Stimulated activated CD8-positive, alpha-beta memory T cell treated with anti-CD3 and anti-CD28 coated beads, Interleukin-15, amount 100 ng/mL, for 4 hours (primary cell): ENCODE measurements at places on chromosomes 7 and 10.

DNA sequence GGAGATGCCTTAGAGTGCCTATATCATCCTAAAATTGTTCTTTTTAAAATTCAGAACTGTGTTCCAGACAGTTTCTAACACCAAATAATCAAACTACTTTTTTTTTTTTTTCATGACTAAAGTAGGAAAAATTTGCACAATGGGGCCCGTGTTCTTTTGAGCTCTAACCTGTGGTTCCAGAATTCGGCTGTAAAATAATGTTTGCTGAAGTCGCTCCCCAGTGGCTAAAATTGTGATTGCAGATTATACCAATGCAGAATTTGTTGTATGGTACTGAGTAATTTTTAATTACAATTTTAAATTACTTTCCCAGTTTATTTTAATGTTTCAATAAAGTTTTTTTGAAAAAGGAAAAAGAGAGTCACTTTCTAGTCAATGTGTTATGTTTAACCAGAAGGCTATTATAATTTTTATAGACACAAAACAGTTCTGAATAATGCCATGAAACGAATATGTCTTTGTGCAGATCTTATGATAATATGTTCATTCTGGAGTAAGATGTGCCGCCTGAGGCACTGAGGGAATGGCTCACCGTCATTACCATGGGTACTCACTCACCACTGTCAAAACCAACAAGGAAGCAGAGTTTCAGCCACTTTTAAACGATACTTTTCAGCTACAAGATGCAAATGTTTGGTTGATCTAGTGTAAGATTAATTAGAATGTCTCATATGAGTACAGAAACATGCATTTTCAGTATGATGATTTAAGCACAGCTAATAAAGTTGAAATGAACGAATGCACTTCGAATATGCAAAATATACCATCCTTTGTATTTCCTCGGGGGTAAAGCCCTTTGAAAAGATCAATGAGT, 173.6 kb downstream of the PRKCQ start:
- no peak for DNase-seq

- DNase-seq = no peak
These were observed 320.8 kb upstream of the NFE2L3 start for GRCh38 chr7:25831062-25831691.

- no peak for DNase-seq
These were observed 356.2 kb upstream of the LRGUK start for GRCh38 chr7:133770863-133771492.

- no peak for DNase-seq
These were observed 80.1 kb upstream of the PDZD8 start for GRCh38 chr10:117455346-117455745.

GRCh38 chr10:127343821-127344220, 147.4 kb upstream of the INSYN2A start:
- DNase-seq = no peak

GRCh38 chr10:60048091-60048501, 141.7 kb upstream of the CCDC6 start:
- no peak for DNase-seq

GRCh38 chr7:28992798-28993197, 34.7 kb upstream of the TRIL start:
- DNase-seq = no peak

DNA sequence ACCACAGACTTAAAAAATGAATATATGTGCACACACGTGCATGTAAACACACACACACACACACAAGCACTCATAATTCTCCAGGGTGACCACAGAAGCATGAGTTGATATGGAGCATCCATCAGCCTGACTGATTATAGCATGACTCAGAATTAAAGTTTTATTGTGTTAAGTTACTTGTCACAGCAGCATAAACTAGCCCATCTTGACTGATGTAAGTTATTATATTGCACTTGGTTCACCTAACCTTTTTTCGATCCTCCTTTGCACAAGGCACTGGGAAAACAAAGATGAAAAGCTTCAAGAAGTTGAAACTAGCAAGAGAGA, 18.8 kb upstream of the SLC35G1 start:
- DNase-seq = no peak

DNA sequence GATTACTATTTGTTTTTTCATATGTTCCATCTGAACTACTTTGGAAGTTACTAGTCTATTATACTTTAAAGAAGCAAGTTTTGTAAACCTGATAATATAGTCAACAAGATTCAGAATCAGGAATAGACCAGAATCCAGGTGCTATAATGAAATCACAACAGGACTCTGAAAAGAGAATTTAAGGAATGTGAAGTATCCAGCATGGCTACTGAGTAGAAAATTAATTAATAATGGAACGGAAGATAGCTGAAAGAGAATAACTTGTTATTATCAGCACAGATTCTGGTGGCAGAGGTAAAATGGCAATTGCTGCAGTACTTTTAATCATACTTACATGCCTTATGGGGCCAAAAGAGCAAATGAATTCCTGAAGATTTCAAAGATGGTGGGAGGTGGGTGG, 43.1 kb upstream of the CHCHD3 start:
- no peak for DNase-seq

GRCh38 chr7:19146699-19147098, 1.5 kb upstream of the FERD3L start:
- DNase-seq = no peak

DNA sequence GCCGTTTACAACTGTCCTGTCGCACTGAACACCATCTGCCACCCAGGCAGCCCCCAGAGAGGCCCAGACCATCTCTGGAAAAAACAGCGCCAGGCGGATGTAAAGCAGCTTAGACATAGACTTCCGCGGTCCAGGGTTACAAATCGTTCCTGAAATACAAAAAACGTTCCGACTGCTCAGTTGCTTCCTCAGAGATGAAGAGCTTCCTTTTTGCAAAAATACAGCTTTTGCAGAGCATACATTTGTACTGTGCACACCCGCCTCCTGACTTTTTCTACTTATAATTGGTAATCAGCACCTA, 11.4 kb downstream of the DAGLB start:
- DNase-seq = no peak

GRCh38 chr10:113381981-113382509, 170.8 kb upstream of the HABP2 start:
- DNase-seq = peak; percentile 8

DNA sequence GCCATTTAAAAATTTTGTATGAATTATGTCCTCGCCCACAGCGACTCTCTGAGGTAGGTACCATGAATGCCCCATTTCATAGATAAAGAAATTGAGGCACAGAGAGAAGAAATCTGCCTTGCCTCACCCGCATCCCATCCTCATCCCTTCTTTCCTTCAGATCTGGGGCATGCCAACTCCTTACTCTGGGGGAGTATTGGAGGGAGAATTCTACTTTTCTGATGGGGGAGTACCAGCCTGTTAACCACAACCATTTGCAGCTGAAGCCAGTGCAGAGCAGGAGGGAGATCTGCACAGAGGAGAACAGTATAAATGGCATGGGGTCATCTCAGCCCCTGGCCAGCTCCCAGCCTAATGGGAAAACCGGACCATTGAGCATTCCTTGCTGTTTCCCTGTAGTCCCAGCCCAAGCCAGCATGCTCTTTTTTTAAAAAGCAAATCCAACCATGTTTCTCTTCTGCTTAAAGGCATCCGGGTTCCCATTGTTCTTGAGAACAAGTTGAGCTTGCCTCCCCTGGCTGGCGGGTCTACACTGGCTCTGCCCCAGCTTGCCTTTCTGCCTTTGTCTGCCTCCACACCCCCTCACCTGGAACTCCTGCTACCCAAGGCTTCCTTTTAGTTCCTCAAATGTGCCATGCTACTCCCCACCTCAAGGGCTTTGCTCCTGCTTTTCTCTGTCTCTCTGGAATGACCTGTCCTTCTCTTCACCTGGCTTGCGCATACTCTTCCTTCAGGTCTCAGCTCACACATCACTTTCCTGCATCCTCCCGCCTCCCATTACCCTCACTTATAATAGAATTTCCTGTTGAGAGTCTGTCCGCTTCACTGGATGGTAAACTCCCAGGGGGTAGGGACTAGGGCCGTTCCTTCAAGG, 8.8 kb upstream of the ZNF503 start:
- no peak for DNase-seq

DNA sequence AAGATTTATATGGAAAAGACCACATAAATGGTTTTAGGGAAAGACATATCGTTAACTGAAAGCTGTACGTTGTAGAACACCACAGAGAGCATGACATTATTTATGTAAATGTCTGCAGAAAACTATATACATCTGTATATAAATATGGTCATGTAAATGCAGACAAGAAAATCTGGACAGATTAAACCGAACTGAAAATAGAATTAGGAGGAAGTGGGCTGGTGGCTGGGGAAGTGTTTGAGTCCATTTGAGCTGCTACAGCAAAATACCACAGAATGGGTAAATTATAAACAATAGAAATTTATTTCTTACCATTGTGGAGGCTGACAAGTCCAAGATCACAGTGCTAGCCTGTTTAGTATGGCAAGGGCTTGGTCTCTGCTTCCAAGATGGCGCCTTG, 56.3 kb upstream of the USP6NL start:
- no peak for DNase-seq

GRCh38 chr7:43750016-43750887, 8.2 kb upstream of the BLVRA start:
- DNase-seq = no peak

DNA sequence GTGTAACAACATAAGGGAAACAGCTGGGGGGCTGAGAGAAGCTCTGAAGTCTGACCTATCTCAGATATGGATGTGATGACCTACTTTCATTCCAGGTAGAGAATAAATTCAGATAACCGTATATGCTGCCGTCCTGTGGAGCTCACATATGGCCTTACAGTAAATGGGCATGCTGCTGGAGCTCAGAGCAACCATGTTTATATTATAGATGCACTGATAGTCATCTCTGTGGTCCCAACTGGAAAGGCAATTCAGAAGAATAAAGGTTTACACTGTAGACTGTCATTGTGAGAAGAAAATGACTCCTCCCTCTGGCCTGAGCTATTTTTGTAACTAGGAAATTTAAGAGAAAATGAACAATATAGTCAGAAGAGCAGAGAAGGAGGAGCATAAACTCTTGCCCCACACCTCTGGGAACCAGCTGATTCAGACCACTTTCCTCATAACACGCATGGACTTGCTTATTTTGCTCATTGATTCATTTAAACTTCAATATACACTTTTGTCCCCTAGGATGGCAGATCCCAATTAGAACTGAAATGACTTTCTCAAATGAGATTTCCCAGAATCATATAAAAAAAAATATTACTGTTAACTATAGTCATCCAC, 69.9 kb upstream of the NXPH1 start:
- DNase-seq = no peak

DNA sequence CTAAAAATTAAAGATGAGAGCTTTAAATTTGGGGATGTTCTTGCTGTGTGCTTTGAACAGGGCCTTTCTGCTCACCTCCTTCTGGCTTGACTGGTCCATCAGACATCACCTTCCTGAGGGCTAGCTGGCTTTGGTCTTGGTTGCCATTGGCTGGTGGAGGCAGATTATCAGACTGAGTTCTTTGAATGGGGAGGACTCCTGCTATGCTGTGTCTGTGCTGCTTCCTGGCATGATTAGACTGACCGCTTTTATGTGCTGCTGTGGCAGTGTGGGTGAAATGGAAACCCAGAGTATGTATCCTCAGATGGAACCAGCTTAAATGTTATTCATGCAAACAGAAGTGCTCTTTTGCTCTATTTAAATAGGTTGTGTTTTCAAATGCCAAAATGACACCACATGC, 341.6 kb downstream of the PCLO start:
- DNase-seq = no peak

DNA sequence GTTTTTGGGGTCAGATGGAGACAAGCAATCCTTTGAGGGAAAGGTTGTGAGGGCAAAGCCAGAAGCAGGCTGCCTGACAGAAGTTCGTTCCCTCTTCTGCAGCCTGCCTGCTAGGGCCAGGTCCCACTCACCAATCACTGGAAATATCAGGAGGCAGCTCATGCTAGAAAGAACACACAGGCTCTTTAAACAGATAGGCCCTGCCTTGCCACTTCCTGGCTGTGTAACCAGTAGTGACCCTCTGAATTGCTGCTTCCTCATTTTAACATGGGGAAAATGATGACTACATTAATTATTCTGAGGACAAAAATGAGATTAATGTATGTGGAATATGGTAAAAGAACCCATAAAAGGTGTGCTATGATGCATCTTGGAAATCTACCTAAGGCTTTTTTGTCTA, 50.5 kb upstream of the MRLN start:
- DNase-seq = no peak

GRCh38 chr7:8260871-8261694, 884 bp downstream of the ICA1 start:
- no peak for DNase-seq
